ENCODE measurements at places on chromosomes 4 and X.

DNA sequence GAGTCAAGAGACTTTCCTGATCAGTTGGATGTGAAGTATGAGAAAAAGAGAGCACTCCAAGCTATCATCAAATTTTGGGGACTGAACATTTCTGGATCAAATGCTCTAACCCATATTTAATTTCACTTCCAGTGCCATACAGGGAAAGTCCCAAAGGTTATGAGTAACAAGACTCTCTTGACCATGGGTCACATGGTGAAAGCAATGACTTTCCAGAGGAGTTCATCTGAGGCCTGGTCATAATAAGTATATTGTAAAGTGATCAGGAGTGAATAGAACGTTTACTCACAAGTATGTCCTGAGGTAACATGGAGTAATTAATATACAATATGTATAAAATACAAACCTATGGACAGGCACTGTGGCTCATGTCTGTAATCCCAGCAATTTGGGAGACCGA is 40.7 kb upstream of the ARMCX5 start:
- DNase-seq: peak; percentile 7

- no peak for DNase-seq
Measured at GRCh38 chr4:32798471-32799159, 2078.4 kb downstream of the PCDH7 start.

DNA sequence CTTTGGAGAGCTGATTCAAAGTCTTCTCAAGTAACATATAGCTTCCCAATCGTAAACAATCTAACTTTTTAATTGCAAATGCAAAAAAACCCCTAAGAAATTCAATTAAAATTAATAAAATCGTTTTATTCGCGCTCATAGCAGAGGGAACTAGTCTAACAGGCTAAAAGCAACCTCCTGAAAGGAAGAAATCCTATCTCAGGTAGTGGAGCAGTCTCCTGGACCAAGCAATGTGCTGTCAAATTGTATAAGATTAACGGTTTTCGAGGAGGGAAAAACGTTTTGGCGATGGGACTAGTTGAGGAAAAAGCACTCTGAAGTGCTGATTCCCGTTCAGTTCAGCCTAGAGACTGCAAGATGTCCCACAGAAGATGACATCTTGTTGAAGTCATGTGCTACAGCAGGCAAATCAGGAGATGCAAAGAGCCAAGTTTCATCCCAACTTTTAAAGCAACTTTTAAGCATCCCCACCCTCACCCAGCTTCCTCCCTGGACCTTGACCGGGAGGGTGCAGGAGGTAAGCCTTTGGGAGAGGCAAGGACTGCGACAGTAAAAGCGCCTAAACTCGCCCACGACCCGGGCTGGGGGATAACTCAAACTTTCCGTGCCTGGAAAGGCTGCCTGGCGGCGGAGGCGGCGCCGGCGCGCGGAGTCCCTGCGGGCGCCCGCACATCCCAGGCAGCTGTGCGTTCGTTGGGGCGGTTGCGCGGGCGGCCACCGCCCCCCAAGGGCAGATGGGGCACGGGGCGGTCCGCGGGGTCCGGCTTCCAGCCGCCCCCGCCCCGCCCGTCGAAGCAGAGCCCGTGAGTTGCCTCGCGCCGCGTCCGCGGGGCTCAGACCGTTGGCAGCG is 784 bp downstream of the MAP7D3 start:
- no peak for DNase-seq

- peak; percentile 69 for DNase-seq
Measured at GRCh38 chrX:150899191-150899757, 806 bp upstream of the CD99L2 start.

GRCh38 chrX:68846536-68846935 is 17.7 kb downstream of the EFNB1 start:
- DNase-seq: no peak

- DNase-seq: no peak
Measured at GRCh38 chr4:53511014-53511413, 80.3 kb downstream of the LNX1 start.

DNA sequence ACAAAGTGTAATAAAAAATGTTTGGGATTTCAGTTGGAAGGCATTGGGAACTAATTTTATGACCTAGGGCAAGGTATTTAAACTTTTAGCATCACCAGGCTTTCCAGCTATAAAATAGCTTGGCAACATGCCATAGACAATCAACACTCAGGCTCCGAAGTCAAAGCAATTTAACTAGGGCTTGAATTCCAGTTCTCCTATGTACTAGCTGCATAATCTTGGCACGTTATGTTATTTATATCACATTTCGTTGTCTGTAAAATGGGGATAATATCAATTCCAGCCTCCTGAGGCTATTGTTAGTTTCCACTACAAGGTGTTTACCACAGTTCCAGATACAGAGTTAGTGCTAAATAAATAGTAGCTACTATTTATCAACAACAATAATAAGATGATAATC is 78.8 kb downstream of the DMD start:
- DNase-seq: no peak

DNA sequence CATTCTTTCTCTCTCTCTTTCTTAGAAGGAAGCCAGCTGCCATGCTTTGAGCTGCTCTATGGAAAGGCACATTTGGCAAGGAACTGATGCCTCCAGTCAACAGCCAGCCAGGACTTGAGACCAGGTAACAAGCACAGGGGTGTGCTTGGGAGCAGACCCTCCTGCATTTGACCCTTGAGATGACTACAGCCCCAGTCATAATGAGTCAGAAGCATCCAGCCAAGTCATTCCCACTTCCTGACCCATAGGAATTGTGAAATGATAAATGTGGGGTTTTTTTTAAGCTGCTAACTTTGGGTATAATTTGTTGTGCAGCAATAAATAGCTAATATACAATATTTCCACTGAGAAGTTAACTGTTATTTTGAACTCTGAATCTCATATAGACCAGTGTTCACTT is 446.9 kb downstream of the GRXCR1 start:
- DNase-seq: no peak

- DNase-seq: no peak
Measured at GRCh38 chr4:90580326-90580725, 453.1 kb downstream of the CCSER1 start.

DNA sequence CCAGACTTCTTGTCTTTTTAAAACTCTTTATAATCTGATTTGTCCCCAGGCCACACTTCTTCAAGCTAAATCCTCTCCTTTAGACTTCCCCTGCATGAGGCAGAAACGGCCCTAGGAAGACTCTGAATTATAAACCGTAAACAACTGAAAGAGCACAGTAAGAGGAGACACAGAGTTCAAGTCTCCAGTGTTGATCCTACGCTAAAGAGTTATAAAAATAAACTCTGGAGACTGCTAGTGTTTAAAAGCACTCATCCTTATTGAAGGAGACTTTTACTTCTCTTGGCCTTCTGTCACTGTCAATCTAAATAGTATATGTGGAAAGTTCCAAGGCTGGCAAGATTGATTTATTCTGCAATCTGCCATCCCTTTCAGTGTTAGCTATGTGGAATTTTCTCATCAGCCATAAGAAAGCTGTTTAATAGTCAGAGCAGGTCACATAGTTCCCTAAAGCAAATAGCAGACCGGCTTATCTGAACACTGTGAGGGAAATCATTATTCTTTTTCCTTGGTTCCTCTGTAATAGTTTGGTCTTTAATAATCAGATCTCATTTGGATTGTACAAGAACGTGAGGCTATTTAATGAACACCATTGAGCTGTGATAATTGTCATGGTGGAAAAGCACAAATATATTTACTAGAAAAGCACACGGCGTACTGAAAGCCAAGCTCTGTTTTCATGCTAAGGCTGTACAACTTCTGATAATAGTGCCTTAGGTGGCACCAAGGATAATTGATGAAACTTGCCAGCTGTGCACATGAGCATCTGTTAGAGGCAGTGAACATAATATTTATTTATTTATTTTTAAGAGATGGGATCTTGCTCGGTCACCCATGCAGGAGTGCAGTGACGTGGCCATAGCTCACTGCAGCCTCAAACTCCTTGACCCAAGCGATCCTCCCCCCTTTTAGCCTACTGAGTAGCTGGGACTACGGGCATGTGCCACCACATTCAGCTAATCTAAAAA is 157.7 kb downstream of the CEP135 start:
- no peak for DNase-seq

DNA sequence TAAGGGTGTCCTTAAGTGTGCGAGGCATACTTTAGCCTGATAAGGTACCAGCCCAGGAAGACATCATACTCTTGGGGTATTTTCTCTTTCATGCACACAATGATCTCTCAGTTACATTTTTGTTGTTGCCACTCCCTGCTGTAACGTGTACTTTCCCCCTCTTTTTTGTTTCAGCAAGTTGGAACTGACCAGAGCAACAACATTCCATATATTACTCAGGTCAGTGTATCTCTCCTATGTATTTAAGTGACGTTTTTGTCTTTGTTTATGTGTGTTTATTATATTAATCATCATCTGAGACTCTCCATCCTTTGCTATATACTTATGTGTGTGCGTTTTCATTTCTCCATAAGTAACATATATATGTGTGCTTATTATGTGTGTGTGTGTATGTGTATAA is 71.3 kb upstream of the VBP1 start:
- no peak for DNase-seq

- no peak for DNase-seq
Measured at GRCh38 chrX:115531818-115532403, 29.1 kb upstream of the PLS3 start.
